ENCODE measurements at places on chromosomes 11 and 22. TPM values are rescaled to one million over a fixed set of nuclear protein-coding genes. Genes with fewer than 3 reads are reported as not detected.

The HORMAD2 gene
- total RNA-seq = not detected

The TNKS1BP1 gene
- 200 TPM for total RNA-seq

The RAG2 gene
- not detected for total RNA-seq

The LRRN4CL gene
- total RNA-seq = 63.6 TPM

All from hair follicle dermal papilla cell (primary cell).